HepG2 (cell line): ENCODE measurements at places on chromosomes 1 and 21.
A peak's percentile ranks its signal among the peaks of the same experiment; 100 is the strongest.

GRCh38 chr1:152112101-152112884, 3.0 kb downstream of the TCHH start:
- no peak for DNase-seq

GRCh38 chr1:204971517-204972336, 71.3 kb upstream of the CNTN2 start:
- DNase-seq: no peak

DNA sequence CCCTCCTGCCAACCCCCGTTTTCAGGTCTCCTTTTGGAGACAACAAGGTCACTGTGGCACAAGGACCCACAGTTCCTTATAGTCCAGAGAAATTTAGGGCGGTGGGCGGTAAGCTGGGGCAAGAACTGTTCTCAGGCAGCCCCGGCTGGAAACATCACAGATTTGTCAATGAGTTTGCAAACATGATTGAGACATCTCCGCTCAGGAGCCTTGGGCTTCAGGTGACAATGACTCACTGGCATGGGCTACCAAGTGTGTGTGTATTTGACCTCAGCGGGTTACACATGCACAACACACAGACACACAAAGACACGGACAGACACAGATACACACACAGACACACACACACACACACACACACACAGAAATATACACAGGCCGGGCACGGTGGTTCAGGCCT, 58.2 kb upstream of the ABCG1 start:
- DNase-seq: peak; percentile 10

DNA sequence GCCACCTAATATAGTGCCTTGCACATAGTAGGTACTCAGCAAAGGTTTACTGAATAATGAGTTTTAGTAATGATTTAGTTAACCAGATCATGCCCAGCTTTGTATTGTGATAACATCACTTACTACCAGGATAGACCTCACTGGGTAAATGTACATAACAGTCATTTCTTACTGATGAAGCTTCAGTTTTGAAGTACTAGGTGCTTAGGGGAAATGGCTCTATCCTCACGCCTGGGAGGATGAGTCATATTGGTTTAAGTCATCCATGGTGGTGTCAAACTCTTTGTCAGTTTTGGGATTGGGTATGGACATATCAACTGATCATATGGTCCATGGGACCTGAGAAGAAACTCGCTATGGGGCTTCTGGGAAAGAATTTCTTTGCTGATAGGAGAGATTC, 90.6 kb upstream of the USP24 start:
- DNase-seq: no peak

- no peak for DNase-seq
Observed at GRCh38 chr1:53220962-53221286, 490 bp upstream of the CZIB start.

DNA sequence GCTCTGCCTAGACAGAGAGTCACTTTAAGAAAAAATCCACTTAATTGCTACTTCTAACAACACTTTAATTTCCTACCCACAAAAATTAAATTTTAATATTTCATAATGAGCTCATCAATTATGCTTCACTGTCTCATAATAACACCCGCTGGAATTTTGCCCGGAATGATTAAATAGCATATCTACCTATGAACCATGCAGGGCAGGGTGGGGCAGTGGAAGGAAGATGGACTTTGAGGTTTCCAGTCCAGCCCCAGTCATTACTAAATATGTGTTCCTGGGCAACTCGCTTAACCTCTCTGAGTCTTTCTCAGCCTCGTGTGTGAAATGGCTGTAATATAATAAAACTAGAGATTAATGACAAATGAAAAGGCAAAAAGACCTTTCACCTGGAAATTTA, 32.8 kb upstream of the SLC45A1 start:
- no peak for DNase-seq

- no peak for DNase-seq
Observed at GRCh38 chr1:1730870-1731269, 6.7 kb upstream of the CDK11A start.

GRCh38 chr1:52814465-52814864, 28.1 kb upstream of the ZYG11A start:
- DNase-seq: peak; percentile 65

- DNase-seq: no peak
Observed at GRCh38 chr1:30314591-30314990, 408.8 kb downstream of the MATN1 start.

GRCh38 chr1:9472386-9473031, 66.8 kb upstream of the SLC25A33 start:
- DNase-seq: no peak

DNA sequence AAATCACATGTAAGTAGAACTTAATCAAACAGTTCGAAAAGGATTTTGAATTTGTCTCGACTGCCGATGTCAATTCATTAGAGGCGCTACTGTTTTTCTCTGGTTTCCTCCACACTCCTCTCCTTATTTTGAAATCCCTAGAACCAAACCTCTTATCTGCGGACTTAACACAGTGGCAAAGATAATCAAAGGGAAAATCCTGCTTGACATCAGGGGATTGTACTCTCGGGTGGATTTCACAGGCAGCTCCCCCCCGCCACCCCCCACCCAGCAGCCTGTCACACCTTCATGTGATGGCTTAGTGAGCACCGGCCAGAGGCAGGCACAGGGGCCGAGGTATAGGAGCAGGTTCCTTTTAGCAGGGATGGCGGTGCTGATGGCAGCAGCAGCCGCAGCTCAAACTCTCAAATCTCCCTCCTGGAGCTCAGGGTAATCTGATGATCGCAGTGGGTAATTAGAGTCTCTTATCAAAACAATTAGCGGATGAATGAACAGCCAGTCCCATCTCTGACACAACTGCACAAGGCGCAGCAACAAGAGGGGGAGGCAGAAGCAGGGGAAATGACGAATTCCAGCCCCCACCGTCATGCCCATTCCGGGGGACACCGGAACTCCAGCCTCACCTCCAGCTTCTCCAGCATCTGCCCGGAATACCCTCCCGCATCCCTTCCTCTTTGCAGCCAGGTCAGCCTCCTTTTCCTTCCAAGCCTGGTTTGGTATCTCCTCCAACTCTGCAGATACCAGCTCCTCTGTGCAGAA, 80.3 kb downstream of the SSBP3 start:
- no peak for DNase-seq

- DNase-seq: no peak
Observed at GRCh38 chr1:98034505-98034904, 113.7 kb upstream of the DPYD start.

GRCh38 chr1:187762118-187762517, 933.4 kb downstream of the PLA2G4A start:
- DNase-seq: no peak

- DNase-seq: no peak
Observed at GRCh38 chr1:41078616-41079015, 57.1 kb upstream of the SLFNL1 start.
